ENCODE measurements at places on chromosomes 1 and 21.

DNA sequence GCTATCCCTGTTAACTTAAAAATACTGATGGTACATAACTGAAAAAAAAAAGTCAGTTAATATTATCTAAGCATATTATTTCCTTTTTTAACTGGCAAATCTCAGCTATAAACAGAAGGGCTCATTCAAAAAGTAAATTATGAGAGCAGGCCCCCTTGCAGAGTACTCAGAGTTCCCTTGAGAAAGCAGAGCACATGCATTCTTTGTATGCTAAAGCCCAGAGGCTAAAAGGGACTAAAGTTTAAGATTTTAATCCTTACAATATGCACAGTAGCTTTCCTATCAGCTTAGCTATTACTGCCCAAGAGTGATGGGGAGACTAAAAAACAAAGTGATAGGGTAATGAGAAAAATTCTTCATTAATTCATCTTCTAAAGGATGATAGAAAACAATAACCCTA lies 18.5 kb downstream of the SLC16A1 start:
- no peak for DNase-seq

GRCh38 chr21:44406953-44407352 lies 48.4 kb upstream of the LRRC3 start:
- no peak for DNase-seq

DNA sequence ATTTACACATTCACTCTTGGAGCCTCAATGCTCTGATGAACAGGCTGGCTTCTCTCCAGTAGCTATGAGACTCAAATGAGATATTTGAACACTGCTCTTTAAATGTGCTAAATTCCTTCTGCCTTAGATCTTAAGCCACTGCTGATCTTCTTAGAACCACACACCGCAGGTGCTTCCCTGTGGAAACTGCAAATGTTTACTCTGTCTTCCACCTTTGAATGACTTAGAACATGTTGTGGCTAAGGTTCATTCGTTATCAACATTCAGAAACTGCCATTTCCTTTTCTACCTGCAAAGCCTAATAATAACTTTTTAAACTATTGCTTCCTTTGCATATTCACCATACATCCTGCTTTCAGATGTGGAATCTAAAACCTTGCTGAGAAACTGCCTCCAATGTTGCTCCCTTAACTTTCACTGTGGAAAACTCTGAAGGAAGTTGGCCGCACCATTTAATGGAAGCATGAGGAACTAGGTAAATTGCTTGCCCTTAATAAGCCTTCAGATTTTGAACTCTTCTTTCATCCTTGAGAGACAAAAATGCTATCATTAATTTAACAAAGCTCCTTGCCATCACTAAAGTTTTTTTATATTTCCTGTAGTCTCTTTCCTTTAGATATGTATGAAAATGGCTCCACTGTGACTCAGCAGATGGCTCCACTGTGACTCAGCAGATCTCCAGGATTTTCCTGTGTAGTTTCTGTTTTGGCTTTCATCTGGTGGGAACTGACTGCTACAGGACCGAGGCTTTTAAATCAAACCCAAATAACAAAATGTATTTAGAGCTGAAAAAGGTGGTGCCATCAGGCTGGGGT lies 143.8 kb downstream of the TNFSF18 start:
- DNase-seq = peak; percentile 18

DNA sequence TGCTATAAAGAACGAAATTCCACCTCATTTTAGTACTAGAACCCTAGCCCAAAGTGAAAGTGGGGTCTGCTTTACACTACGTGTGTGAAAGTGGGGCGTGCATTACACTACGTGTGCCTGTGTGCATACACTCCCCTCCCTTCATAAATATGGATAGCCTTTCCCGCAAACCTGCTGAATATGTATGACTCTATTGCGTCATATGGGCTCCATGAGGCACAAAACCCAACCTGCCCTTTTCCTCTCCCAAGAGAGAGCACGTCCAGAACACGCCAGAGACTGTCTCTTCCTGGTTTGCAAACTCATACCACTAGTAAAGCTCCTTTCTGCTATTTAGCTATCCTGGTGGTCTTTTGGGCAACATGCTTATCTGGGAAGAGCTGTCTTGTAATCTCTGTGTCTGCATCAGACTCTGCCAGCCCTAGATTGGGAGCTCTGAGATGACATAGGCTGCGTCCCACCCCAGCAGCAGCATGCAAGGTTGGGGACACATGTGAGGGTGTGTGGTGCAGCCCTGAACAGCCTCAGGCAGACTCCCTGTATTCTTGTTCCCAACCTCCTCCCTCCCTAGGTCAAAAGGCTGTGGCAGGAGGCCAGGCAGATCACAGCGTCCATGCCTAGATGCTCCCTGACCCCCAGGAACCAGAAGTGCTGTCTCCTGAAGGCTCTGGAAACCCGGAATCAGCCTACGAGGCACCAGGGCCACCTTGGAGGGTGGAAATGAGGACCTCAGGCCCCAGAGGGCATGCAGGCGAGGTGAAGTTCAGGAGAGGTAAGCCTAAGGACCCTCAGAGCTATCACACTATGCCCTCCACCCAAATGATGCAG lies 12.3 kb upstream of the PADI1 start:
- no peak for DNase-seq

- DNase-seq = no peak
Measured at GRCh38 chr1:159339536-159339935, 37.4 kb downstream of the FCER1A start.

GRCh38 chr21:36654796-36655325 lies 44.1 kb upstream of the SIM2 start:
- no peak for DNase-seq

DNA sequence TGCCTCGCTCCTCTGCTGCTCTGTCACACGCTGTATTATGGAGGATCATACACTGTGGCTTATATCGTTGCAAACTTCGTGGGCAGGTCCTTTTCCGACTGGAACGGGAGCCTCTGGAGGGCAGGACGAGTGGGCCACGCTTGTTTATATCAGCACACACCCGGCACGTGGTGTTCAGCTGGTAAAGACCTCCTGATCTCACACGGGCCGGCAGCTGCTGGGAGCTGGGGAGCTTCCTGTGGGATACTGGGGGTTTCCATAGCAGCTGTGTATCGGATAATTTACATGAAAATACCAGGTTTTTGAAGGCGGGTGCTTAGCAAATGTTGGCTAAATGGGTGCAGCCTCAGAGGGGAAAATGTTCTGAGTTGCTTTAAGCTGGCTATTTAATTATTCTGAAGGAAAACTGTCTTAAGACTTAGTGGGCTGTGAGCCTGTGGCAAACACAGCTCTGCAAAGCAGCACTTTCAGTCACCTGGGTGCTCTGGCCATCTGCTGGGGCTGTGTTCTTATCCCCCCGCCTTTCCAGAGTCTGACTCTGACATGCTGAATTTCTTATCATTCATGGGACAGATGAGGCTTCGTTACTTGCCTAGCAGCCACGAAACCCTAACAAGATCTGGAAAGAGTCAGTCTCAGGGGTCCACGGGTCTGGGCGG lies 103.6 kb upstream of the GCLM start:
- no peak for DNase-seq

GRCh38 chr21:14589855-14590563 lies 43.9 kb upstream of the SAMSN1 start:
- DNase-seq = no peak

- no peak for DNase-seq
Measured at GRCh38 chr1:210144736-210145135, 87.9 kb upstream of the SERTAD4 start.

GRCh38 chr1:212959266-212960220 lies 9.2 kb downstream of the VASH2 start:
- no peak for DNase-seq

DNA sequence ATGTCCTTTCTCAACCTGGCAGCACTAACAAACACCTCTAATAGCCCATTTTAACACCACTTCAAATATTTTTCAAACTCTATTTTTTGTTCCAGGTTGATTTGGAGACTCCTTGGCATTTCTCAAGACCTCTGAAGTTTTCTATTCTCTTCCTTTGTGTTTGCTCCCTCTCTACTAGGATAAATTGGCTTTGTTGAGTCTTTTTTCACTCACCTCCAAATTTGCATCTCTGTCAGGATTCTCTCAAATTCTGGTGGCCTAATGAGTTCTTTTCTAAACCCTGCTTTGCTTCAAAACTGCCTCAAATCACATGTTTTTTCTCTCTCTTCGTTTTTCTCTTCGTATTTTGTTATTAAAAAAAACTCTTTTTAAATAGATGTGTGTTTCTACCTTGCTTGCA lies 582.2 kb upstream of the ADGRL4 start:
- DNase-seq = no peak

- DNase-seq = peak; percentile 40
Measured at GRCh38 chr1:86753700-86754099, 49.3 kb downstream of the SH3GLB1 start.

DNA sequence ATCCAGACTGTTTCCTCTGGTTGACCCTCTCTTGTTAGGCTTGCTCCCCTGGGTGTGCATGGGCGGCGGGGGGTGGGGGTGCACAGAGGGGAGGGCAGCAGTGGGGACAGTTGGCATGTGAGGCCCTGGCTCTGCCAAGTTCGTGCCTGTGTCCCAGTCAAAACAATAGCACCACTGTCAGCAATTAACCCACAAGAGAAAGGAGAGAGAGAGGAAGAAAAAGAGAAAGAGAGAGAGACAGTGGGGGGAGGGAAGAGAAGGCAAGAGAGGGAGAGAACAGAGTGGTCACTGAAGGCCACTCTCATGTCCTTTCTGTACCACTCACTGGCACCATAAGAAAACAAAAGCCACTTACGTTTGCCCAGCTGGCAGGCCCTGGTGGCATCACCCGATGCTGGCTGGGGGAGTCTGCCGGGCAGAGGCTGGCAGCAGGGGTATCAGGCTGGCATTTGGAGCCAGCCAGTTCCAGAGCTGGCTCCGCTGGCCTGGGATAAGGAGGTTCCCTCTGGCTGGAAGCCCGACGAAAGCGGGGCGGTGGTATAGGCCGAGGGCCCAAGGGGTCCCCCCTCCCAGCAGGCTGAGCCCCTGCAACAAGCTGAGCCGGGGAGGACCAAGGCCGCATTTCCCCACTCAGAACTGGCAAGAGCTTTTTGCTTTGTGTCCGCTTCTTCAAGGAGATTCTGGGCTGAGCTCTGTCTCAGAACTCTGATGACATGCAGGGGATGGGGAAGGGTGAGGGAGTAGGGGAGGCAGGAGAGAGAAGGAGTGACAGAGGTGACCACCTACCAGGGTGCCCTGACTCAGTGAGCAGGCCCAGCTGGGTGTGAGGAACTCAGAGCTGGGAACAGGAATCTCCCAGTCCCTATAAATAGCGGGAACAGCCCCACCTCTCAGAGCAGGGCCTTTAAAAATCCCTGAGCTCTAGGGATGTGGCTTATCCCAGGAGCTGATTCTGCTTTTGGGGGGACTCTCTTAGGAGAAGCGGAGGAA lies 27.9 kb downstream of the PIK3C2B start:
- DNase-seq = no peak

DNA sequence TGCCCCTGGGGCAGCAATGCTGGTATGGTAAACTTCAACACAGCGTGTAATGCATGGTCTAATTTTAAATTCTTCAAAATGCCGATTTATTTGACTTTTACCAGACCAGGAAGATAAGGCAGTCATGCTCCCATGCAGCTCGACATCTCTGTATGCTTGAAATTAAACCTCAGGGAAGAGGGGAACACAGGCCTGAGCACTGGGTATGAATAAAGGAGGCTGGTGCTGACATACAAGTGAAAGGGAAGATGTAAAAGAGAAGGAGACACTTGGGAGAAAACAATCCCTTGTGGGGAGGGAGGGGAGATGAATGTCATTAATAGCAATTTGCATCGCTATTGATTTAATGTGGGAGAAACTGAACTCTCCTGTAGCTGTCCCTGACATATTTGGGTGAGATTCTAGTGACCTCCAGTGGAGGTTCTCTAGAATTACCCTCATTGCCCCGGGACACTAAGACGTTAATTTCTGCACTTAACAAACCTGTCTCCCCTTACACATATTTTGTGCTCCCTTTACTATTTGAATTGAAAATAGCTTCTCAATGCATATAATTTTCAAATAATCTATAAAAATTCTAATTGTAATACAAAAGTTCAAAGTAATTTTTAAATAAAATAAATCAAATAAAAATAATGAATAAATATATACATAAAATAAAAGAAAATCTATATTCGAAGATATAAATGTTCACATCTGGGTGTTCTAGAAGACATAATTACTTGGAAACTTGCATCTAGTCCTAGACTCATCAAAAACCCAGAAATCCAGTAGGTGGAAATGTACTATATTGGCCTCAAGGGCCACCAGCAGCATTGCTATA lies 283.1 kb downstream of the LMX1A start:
- no peak for DNase-seq

DNA sequence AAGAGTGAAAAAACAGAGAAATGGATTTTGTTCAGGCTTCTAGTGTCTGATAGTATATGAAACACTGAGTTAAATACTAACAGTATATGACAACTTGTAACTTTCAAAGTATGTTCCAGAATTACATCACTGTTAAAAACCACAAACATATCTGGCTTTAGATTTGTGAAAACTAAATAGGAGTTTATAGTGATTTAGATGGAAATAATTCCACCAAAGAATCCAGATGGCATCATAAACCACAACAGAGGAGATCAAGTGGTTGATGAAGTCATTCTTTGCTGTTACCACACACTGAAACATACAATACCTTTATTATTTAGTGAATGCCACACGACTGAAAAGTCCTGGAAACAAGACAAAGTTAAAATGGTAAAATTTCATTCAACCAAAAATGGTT lies 37.2 kb downstream of the ALG14 start:
- DNase-seq = no peak

- no peak for DNase-seq
Measured at GRCh38 chr1:207981976-207982375, 71.1 kb upstream of the CD34 start.

- no peak for DNase-seq
Measured at GRCh38 chr1:47439819-47440598, 2.2 kb downstream of the FOXD2 start.

Measured in activated CD4-positive, alpha-beta memory T cell treated with anti-CD3 and anti-CD28 coated beads for 36 hours (primary cell).